ENCODE measurements at places on chromosomes 3 and 15.

GRCh38 chr3:127174284-127174683, 18.6 kb upstream of the PRR23E start:
- peak; percentile 26 for DNase-seq

GRCh38 chr3:194489736-194490612, 3.2 kb upstream of the ATP13A3 start:
- DNase-seq, result no peak

GRCh38 chr3:112136959-112137693, 4.1 kb upstream of the GCSAM start:
- DNase-seq, result no peak

DNA sequence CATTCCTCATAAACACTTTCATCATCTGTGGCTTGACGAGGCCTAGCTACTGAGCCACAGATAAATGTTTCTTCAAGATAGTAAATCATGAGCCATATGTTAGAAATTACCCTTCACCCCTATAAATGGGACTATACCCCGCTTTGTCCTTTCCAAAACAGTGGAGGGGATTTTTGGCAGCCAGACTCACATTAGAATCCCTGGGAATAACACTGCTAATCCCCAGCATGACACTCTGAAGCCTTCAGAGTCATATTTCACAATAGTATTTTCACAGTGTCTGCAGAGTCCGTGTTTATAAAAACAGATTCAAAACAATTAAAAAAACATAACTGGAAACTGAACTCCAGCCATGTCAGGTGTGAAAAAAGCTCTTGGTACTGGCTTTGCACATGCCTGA, 271.6 kb downstream of the ERC2 start:
- DNase-seq, result no peak

DNA sequence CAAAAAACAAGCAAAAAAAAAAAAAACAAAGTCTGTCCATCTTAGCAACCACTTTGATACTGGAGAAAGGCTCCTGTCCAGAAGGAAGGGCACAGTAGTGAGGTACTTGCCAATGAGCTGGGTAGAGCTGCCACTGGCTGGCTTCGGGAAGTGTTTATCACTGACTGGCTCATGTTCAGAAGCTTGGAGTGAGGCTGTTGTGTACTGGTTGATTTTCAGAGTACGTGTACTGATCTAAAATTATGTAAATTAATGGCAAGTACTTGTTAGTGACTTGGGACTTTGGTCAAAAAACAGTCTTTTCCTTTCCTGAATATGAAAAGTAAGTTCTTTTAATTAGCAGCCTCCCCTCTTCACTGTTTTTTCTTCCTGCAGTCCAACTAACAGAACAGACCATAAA, 979 bp upstream of the ZNF621 start:
- DNase-seq, result no peak

GRCh38 chr3:82715091-82715856, 953.8 kb upstream of the GBE1 start:
- DNase-seq, result no peak

DNA sequence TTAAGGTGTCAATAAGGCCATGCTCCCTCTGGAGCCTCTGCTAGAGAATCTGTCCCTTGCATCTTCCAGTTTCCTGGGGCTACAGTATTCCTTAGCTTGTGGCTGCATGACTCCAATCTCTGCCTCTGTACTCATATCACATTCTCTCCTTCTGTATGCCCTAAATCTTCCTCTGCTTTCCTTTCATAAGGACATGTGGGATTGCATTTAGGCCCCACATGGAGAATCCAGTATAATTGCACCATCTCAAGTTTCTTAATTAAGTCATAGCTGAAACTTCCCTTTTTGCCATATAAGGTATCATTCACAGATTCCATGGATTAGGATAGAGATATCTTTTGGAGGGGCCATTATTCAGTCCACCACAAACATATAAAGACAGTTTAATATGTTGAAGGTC, 409.8 kb upstream of the TMCO5A start:
- no peak for DNase-seq

GRCh38 chr3:5226783-5227182, 39.3 kb downstream of the EDEM1 start:
- no peak for DNase-seq

DNA sequence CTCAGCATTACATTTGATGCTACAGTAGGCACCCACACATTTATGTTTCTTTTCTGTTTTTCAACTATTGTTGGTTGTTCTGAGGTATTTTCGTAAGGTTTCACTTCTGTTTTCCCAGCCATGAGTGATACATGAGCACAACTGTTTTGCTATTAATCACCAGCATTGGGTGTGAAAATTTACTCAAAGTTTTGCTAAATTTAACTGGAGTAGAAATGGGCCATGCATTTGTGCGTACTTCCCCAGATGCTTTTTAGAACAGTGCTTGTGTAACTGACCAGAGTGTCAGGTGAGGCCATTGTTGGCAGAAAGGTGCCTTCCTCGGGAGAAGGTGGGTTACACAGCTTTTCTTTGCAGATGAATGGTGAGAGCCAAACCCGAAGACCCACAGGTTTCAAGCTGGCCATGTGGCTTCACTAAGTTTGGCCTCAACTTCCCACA, 70.4 kb downstream of the ST6GAL1 start:
- DNase-seq, result no peak

DNA sequence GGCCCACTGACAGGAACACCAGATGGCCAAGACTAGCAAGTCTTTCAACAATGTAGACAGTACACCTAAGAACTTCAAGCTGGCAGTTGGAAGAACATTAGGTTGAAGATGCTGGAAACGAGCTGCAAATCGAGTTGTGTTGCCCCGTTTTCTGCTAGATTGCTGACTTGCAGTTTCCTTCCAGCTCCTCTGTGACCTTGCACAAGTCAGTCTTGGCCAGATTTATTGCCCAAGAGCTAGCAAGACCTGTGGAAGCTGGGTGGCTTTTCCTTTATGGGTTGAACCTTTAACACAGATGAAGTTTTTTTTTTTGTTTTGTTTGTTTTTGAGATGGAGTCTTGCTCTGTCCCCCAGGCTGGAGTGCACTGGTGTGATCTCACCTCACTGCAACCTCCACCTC, 2.9 kb upstream of the RBM6 start:
- no peak for DNase-seq

DNA sequence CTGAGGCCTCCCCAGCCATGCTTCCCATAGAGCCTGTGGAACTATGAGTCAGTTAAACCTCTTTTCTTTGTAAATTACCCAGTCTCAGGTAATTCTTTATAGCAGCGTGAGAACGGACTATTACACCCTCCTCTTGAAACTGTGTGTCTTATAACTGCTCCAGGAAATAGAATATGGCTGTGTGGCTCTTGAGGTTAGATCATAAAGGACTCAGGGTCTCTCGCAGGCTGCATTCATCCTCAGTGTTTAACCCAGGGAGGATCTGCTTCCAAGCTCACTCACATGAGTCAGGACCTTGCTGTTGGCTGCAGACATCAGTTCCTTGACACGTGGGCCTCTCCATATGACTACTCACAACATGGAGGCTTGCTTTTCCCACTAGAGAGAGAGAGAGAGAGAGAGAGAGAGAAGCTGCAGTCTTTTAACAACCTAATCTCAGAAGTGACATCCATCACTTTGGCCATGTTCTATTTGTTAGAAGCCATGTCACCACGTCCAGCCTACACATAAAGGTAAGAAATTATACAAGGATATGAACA, 114.3 kb upstream of the UBE2E1 start:
- DNase-seq, result no peak

GRCh38 chr15:93196135-93196670, 107.2 kb upstream of the RGMA start:
- no peak for DNase-seq

GRCh38 chr3:161388855-161389254, 17.5 kb upstream of the SPTSSB start:
- no peak for DNase-seq

DNA sequence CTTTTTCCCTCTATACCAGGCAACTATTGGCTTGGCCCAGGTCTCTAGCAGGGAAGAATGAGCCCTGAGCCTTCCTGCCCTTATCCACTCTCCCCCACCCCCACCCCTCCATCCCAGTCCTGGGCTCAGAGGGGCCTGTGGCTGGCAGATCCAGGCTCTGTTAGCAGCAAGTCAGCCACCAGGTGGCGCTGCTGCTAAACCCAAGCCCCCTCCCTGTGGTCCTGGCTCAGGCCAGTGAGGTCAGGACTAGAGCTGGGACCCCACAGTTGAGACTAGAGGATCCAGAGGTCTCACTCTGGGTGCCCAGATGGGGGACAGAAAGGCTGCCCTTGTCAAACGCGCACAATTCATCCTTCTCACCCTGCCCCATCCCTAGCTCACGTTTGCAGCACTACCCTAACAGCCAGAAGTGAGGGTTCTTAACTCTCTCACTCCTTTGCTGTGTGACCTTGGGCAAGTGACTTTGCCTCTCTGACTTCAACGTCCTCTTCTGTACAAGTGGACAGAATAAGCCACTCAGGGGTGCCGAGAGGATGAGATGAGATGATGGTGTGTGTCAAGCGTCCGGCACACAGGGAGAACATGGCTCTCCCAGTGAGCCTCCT, 46.8 kb upstream of the SLC6A1 start:
- no peak for DNase-seq

DNA sequence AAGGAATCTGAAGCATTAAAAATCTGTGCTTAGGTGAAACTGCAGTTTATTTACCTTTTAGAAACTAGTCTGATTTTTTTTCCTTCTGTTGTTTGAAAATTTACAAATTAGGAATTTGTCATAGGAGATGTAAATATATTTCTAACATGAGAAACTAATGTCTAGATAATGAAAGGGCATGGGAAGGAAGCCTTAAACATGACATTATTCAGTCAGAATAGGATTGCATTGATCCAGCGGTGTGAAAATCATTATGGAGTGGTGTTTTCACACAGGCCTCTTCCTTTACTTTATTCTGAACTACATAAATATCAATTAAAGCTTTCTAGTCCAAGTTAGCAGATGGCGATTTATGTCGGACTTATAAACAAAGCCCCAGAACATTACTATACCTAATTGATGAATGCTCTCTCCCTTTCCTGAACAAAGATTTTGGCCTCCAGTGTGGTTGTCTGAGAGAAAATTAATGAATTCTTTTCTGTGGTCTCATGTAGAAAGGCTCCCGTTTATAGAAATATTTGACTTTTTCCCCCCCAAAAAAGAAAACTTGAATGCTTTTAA, 37.9 kb downstream of the FNDC3B start:
- no peak for DNase-seq

GRCh38 chr15:57698243-57698642, 8.3 kb upstream of the POLR2M start:
- DNase-seq, result no peak

GRCh38 chr3:64561325-64561843, 126.4 kb downstream of the ADAMTS9 start:
- no peak for DNase-seq

DNA sequence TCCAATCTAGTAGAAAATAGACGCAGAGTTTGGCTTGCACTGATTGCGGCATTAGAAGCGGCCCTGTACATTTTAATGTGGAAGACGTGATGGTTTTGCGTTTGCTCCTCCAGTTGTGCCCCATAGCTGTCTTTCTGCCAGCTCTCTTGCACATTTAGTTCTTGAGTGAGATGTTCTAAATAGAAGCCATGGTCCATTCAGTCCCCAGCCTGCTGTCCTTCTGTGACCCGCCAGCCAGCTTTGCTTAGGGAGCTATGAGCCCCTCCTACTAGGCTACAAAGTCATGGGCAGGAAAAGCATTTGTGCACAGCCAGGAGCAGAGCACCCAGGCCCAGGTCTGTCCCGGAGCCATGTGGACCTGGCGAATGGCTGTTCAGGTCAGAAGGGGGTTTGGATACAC, 50.3 kb downstream of the APBA2 start:
- no peak for DNase-seq

- DNase-seq, result no peak
These were observed 76.3 kb upstream of the ARHGEF3 start for GRCh38 chr3:56878074-56878473.

- no peak for DNase-seq
These were observed 70.1 kb upstream of the GLCE start for GRCh38 chr15:69090197-69090948.

DNA sequence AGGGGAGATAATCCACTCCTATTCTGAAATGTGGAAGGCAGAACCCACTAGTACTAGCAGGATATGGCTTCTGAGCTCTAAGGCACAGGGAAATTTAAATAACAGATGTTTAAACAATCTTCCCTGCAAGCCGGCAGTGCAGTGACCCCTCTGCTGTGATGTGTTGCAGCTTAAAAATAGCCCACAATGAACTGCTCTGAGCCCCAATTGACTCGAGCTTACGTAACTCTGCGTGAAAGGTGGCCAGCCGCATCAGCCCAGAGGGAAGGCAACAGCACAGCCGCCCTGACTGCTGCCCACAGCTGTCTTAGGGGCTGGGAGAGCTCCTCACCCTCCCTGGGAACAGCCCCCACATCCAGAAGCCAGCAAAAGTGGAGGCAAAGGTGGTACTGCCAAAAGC, 12.5 kb upstream of the CAMKV start:
- no peak for DNase-seq

GRCh38 chr15:98855067-98855814, 152.4 kb downstream of the PGPEP1L start:
- DNase-seq, result no peak

- DNase-seq, result peak; percentile 69
These were observed 76.1 kb downstream of the LDHAL6B start for GRCh38 chr15:59282515-59283337.

DNA sequence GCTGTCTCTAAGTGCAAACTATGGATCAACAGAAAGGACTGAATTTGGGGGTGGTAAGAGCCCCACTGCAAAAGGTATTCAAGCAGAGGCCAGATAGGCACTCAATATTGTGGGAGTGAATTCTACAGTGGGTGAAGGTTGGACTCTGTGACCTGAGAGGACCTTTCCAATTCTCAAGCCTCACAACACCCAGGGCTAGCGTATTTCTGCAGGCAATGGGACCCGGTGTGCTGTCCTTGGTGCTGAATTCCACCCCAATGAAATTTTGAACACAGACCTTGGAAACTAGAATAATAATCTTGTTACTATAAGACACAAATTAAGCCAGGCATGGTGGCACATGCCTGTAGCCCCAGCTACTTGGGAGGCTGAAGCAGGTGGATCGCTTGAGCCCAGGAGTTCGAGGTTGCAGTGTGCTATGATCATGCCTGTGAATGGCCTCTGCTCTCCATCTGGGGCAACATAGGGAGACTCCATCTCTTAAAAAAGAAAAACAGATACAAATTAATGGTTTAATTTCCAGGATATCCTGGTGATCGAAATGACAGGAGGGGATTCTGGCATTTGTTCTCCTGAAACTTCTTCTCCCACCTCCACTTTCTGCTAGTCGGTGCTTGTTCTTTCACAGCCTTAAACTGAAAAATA, 135.4 kb downstream of the RAB11A start:
- no peak for DNase-seq

DNA sequence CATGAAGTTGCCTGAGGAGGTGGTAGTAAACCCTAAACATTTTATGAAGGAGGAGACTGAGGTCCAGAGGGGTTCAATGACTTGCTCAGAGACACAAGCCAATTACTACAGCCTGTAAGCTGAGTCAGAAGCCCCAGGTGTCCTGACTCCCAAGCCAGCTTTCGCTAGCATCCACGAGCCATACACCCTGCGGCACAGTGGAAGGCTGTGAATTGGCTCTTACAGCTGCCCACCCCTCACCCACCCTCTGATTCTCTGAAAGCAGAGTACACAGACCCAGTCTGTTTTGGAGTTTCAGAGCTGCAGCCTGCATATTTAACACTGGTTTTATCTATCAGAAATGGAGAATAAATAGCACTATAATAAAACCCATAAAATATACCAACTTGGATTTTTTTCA, 253.4 kb downstream of the IGSF11 start:
- DNase-seq, result no peak

- no peak for DNase-seq
These were observed 36.5 kb upstream of the PDZRN3 start for GRCh38 chr3:73661265-73661664.

GRCh38 chr15:84886211-84886983, 1.9 kb downstream of the SLC28A1 start:
- no peak for DNase-seq

- no peak for DNase-seq
These were observed 47.5 kb downstream of the FEZF2 start for GRCh38 chr3:62325896-62326295.

All from lower leg skin (tissue), 4 donors.